ENCODE measurements at places on chromosomes 4 and X.

DNA sequence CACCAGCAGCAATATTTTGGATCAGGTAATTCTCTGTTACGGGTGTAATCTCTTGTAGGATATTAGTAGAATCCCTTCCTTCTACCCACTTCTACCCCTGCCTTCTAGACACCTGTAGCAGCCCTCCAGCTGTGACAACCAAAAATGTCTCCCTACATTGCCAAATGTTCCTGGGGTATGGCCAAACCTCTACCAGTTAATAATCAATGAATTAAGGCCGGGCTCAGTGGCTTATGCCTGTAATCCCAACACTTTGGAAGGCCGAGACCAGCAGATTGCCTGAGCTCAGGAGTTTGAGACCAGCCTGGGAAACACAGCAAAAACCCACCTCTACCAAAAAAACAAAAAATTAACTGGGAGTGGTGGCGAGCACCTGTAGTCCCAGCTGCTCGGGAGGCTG is 9.9 kb downstream of the MAML3 start:
- DNase-seq = no peak

- no peak for DNase-seq
Measured at GRCh38 chrX:95539041-95539440, 1145.6 kb upstream of the DIAPH2 start.

GRCh38 chrX:20663336-20663735 is 396.6 kb upstream of the RPS6KA3 start:
- no peak for DNase-seq

GRCh38 chr4:80239480-80240150 is 26.8 kb upstream of the FGF5 start:
- no peak for DNase-seq

DNA sequence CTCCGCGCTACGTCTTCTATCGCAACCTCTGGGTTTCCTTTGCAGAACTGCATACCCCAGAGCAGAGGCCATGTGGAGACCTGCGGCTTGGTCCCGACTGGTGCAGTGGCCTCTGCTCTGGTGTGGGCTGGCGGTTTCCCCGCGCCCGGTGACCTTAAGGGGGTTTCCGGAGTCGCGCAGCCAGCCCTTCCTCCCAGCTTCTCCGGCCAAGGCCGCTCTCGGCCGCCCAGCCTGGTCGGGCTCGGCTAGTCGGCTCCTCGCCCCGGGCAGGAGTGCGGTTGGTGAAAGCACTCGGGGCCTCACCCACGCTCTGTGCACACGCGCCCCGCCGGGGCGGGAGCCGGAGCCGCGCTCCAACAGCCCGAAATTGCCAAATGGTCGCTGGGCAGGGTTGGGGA is 84.9 kb downstream of the BCOR start:
- DNase-seq = no peak

DNA sequence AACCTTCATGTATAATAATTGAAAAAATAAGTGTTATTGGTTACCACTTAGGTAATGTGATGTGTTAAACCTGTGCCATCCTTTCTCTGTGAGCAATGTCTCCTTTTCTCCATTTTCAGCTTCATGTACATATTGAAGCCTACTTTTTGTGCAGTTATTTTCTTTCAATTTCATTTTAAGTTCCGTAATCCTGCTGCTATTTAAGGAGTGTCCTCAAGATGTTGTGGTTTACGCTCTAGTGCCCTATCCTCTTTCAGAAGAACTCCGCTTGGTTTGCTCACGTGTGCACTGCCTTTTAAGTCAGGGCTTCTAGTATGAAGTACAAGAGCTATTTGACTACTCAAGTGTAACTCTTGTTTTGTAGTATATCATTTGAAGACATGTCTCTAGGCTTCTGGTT is 2253.2 kb upstream of the TENM3 start:
- DNase-seq = no peak

DNA sequence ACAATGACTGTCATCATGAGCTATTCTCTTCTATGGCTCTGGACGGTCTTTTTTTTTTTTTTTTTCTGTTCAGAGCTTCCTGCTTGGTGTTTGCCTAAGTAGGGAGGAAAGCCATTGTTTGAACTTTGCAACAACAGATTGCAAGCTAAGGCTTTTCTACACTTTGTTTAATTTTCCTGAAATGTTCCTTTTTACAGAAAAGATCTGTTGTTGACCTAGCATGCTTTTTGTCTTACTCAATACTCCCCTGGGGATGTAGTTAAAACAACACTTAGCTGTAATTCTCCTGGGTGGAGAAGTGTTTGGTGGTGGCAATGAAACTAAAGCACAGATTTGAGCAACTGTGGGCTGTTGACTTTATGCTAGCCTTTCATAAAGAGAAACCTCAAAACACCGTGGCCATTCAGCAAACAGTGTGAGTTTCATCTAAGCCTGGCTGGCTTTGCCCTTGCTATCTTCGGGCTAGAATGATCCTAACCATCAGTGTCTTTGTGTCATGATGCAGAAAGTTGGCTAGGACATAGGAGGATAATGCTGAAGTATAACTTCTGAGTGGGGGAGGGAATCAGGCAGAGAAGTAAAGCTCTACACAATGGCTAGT is 110.5 kb downstream of the ANXA3 start:
- DNase-seq = no peak

Measured in CD4-positive, alpha-beta T cell treated with Interleukin-21 for 1 hour (primary cell).